Retina (tissue), 1 donor: ENCODE measurements at places on chromosomes 5 and 9.

- DNase-seq: no peak
Observed at GRCh38 chr9:136521537-136521936, 24.3 kb downstream of the NOTCH1 start.

DNA sequence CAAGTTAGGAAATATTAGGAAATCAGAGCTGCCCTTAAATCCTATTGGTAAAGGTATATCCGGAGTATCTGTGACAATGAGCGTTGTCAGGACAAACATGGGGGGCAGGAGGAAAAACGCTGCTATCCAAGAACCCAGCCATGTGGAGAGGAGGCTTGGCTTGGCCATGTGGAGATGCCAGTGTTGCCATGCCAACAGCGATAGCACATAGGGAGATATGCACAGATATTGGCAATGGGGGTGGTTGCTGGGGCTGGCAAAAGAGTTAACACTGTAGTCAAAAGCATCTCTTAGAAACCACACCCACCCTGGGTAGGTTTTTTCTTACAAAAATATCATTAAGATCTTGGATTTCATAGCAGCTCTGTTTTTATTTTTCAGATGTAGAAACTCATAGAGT, 106.4 kb upstream of the ASTN2 start:
- no peak for DNase-seq

DNA sequence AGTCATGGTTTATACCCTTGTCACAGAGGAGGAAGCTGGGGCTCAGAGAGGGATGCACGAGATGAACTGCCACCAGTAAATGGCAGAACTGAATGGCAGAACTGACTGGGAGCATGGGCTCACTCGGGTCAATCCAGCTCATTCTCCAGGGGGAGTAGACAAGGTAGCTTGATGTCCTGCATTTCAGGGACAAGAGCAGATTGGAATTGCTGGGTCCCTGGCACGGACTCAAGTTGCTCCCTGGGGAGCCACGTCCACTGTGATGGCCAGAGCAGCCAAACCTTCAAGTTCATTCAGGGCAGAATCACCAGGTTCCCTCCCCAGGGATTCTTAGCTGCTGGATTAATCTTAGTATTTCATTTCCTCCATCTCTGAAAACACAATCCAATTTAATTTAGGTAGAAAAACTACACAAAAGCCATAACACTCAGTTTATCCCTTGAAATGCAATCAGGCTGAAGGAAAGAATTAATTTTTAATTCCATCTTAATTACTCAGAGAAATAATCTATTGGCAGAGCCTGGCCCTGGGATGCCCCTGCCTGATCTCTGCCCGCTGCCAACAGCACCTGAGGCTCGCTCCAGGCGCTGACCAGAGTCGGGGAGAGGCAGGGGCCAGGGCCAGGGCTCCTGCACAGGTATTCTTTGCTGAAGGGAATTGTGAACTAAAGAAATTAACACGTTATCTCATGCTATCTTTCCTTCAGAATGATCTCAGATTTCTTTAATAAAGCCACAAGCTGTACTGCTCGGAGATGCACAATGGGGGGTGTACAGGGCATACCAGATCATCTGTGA, 42.0 kb upstream of the UNC5A start:
- no peak for DNase-seq

GRCh38 chr5:164422400-164422799, 917.0 kb downstream of the MAT2B start:
- DNase-seq: no peak

- no peak for DNase-seq
Observed at GRCh38 chr9:22240619-22241018, 206.0 kb upstream of the DMRTA1 start.

GRCh38 chr9:91889161-91889911, 60.7 kb downstream of the ROR2 start:
- DNase-seq: no peak

- DNase-seq: no peak
Observed at GRCh38 chr9:13941714-13942113, 372.2 kb downstream of the NFIB start.

- DNase-seq: no peak
Observed at GRCh38 chr9:104941597-104941996, 13.6 kb upstream of the ABCA1 start.

DNA sequence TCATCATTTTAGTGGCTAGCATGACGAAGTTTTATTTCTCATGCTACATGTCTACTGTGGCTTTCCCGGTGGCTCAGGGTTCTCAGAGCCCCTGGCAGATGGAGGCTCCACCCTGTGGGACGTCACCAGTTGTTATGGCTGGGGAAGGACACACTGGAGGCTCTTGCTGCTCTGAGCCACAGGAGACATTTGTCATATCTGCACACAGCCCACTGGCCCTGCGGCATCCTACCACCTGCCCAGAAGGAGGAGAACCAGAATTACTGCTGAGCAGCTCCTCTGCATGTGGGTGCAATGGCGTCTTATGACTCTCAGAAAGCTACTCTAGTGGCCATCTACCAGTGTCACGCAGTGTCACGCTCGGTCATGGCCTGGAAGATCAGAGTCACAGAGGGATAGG, 6.6 kb downstream of the OR13J1 start:
- no peak for DNase-seq

DNA sequence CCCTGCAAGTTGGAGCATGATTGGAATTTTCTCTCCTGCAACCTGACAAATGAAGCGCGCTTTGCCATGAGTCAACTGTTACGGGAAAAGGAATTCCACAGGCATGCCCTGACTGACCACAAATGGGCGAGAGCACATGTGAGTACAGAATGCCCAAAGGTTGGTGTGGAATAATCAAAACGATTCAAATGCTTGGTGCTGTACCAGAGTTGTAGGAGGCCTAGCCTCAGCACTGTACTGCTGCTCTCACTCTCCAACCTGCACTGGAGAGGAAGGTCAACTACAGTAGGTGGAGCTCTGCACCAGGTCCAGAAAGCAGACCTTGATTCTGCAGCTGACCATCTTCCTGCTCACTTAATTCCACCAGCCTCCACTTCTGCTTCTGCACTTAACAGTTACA, 406.9 kb upstream of the ACTBL2 start:
- no peak for DNase-seq

GRCh38 chr5:31122998-31123951, 70.2 kb upstream of the CDH6 start:
- DNase-seq: no peak

GRCh38 chr9:120914953-120915352, 11.6 kb downstream of the TRAF1 start:
- no peak for DNase-seq

GRCh38 chr5:139647506-139648204, 494 bp upstream of the CXXC5 start:
- DNase-seq: peak; percentile 81

- DNase-seq: no peak
Observed at GRCh38 chr9:224582-225520, 10.2 kb downstream of the DOCK8 start.

DNA sequence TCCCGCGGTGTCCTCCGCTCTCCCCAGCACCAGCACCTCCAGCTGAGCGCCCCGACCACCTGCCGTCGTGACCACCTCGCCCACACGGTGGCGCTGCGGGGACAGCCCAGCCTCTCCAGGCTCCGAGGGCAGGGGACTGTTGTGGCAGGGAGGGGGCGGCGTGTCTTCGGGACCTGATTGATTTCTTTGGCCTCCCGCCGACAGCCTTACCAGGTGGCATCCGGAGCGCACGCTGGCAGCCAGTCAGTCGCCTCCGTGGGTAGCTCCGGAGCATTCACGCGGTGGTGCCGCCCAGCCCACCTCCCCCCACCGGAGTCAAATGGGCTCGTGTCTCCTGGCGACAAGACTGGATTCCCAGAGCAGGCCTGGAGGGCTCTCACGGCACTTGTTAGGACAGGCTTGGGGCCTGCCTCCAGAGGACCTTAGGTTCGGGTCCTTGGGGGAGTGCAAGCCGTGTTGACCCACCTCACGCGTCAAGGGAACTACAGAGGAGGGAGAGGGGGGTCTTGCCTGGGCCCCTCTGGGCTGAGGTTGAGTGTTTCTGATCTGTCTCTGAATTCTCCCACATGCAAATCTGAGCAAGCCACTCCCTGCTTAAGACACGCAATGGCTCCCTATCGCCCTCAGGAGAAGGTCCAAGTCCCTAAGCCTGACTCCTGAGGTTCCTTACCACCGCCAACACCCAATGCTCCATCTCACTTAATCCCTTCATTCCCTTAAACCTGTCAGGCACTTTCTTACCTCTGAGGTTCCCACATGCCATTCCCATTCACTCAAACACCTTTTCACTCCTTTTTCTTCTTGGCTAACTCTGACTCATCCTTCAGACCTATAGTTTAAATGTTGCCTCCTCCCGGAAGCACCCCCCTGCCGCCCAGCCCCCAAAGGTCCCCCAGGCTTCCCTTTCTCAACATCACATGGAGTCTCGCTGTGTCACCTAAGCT, 51.2 kb upstream of the GGTA1 start:
- peak; percentile 97 for DNase-seq

- no peak for DNase-seq
Observed at GRCh38 chr5:132470010-132470392, 20.6 kb downstream of the IRF1 start.
